ENCODE measurements at places on chromosomes 2 and 18. TPM values are rescaled to one million over a fixed set of nuclear protein-coding genes. Genes with fewer than 3 reads are reported as not detected.

UGT1A6 gene
- 43.7 TPM for total RNA-seq

GRCh38 chr2:58137856-58138255, 91.2 kb downstream of the VRK2 start:
- peak; percentile 5 for DNase-seq
- no peak overlapping the region for H3K4me3 ChIP-seq
- no peaks in the 10 kb centered on the region for H3K36me3 ChIP-seq
- no peaks in the 10 kb centered on the region for H3K4me1 ChIP-seq
- no peaks in the 10 kb centered on the region for H3K27me3 ChIP-seq
- H3K27ac ChIP-seq: no peak overlapping the region

REEP1 gene
- total RNA-seq: 4.3 TPM

DNA sequence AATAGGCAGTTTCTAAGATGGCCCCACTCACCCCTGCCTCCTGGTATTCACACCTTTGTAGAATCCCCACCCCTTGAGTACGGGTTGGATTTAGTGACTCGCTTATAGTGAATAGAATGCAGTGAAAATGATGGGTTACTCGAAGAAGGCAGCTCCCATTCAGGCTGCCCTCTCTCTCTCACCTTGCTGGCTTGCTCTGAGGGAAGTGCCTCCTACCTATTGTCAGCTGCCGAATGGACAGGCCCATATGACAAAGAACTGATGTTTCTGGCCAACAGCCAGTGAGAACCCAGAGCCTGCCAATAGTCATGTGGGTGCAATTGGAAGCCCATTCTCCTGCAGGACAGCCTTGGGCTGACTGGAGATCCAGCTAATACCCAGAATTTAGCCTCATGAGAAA, 22.1 kb upstream of the RNF103 start:
- H3K36me3 ChIP-seq: no peaks in the 10 kb centered on the region
- no peak overlapping the region for H3K4me3 ChIP-seq
- no peak for DNase-seq
- no peaks in the 10 kb centered on the region for H3K4me1 ChIP-seq

PCARE gene
- not detected for total RNA-seq

GRCh38 chr2:125086313-125087184, 1061.5 kb downstream of the CNTNAP5 start:
- no peaks in the 10 kb centered on the region for H3K4me1 ChIP-seq
- H3K4me3 ChIP-seq: no peak overlapping the region
- H3K27me3 ChIP-seq: no peaks in the 10 kb centered on the region
- H3K36me3 ChIP-seq: no peaks in the 10 kb centered on the region
- no peak for DNase-seq

GRCh38 chr2:220568296-220568695, 940.9 kb downstream of the SLC4A3 start:
- no peaks in the 10 kb centered on the region for H3K4me1 ChIP-seq
- H3K27ac ChIP-seq: no peak overlapping the region
- no peak for DNase-seq
- no peaks in the 10 kb centered on the region for H3K36me3 ChIP-seq
- no peaks in the 10 kb centered on the region for H3K27me3 ChIP-seq
- no peak overlapping the region for H3K4me3 ChIP-seq

DNA sequence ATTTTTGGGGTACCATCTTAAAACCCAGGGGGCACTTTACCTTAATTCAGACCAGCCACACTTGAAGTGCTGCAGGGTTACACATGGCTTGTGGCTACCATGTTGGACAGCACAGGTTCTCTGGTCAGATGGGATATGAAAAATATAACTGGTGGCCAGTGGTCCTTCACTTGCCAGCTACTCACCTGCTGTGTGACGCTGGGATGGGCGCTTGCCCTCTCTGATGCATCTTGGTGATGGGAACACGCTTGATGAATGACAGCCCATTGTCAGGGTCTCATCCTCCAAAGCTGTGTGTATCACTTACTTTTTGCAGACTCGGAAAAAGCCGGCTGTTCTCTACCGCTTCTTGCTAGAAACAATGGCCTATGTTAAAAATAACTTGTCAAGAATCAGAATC, 22.5 kb downstream of the HJURP start:
- DNase-seq: no peak
- no peaks in the 10 kb centered on the region for H3K36me3 ChIP-seq
- no peak overlapping the region for H3K27ac ChIP-seq
- no peak overlapping the region for H3K4me3 ChIP-seq
- H3K27me3 ChIP-seq: no peaks in the 10 kb centered on the region
